ENCODE measurements at places on chromosomes 2 and 18.

- DNase-seq, result no peak
Observed at GRCh38 chr2:235064976-235065375, 113.2 kb downstream of the SH3BP4 start.

GRCh38 chr2:159616286-159616701 lies at the start of gene BAZ2B:
Gene BAZ2B, minus strand, starts transcription at chr2:159616548. Its CDS starts 137,829 bp downstream, at chr2:159478719.
- no peak for DNase-seq

GRCh38 chr18:75252136-75252535 lies 41.5 kb downstream of the TSHZ1 start:
- no peak for DNase-seq

DNA sequence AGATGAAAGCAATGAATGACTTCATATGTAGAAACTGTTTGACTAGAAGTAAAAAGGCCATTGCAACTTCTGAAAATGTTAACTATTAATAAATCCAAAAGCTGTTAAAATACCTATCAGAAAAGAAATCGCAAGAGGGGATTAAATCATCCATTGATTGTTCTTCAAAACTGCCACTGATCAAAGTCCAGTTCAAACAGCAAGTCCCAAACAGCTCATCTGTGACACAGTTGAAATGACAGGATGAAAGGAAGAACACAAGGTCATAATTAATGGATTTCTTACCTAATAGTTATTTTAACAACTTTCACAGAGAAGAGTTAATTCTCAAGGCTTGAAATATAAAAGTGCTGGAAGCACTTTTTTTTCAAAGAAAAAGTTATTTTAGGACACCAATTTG lies 90.4 kb downstream of the SESTD1 start:
- DNase-seq, result no peak

DNA sequence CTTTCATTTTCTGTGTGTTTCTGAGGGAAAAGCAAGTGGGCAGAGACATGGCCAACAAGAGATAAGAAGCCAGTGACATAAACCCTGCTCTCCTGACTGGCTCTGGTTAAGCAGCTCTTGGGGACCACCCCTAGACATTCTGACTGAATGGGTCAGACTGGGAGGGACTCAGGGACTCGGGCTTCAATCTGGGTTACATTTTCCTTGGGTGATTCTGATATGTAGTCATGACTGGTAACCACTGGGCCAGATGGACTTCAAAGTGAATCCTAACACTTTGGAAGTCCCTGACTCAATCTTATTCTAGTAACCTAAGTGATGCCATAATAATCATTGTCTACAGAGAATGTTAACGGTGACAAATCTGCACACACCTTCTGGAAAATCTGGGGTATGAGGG lies 397.8 kb downstream of the NBAS start:
- DNase-seq, result no peak

DNA sequence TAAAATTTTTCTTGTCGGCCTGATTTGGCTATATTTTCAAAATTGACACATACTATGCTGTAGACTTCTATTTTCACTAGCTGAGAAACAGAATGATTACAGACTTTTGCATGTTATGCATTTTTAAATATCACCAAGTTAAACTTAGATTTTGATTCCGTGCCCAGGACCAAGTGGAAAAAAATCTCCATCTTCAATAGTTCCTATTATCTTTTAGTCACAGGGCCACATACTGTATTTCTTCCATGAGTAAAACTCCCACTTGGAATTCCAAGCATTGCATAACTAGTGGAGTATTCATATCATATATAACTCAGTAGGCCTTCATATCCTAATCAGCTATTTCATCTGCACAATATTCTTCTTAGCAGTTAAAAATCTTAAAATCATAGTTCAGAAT lies 470.9 kb downstream of the ARHGAP15 start:
- DNase-seq, result no peak

DNA sequence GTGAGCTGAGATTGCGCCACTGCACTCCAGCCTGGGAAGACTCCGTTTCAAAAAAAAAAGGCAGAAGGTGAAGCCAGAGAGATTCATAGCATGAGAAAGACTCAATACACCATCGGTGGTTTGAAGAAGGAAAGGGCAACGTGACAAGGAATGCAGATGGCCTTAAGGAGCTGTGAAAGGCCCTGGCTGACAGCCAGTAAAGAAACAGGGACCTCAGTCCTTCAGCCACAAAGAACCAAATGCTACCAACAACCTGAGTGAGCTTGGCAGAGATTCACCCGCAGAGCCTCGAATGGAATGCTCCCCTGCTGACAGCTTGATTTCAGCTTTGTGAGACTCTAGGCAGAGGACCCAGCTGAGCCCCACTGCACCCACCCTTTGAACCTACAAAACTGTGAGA lies 154.9 kb upstream of the NDUFV2 start:
- DNase-seq, result no peak

GRCh38 chr2:26605195-26605998 lies 35.8 kb downstream of the CIB4 start:
- DNase-seq, result no peak

DNA sequence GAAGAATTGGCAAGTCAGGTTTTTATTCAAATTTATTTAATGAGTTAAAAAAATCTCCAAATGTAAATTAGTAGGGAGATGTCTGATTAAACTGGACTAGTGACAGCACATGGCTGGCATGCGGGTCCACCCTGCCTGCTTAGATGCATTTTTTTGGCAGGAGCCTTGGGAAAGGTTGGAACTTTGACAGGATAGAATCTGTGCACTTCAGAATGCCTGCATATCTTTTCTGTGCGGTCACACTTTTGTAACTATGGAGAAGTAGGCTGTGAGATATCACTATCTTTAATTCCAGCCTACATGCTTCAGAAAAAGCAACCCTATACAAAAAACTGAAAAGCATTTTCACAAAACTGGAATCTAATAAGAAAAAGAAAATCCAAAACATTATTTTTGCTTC lies 317.8 kb downstream of the MBD2 start:
- DNase-seq, result no peak

GRCh38 chr2:51324051-51324450 lies 292.1 kb upstream of the NRXN1 start:
- DNase-seq, result no peak

- no peak for DNase-seq
Observed at GRCh38 chr2:14635391-14635871, 2.9 kb downstream of the LRATD1 start.

GRCh38 chr18:45951016-45951714 lies 16.0 kb downstream of the EPG5 start:
- DNase-seq, result peak; percentile 28

- no peak for DNase-seq
Observed at GRCh38 chr2:146312899-146313298, 1531.9 kb upstream of the ACVR2A start.

- DNase-seq, result no peak
Observed at GRCh38 chr2:124661558-124661957, 636.5 kb downstream of the CNTNAP5 start.

- DNase-seq, result no peak
Observed at GRCh38 chr2:40038646-40039045, 259.6 kb upstream of the THUMPD2 start.

GRCh38 chr2:83233326-83233725 lies 1225.8 kb downstream of the SUCLG1 start:
- no peak for DNase-seq

DNA sequence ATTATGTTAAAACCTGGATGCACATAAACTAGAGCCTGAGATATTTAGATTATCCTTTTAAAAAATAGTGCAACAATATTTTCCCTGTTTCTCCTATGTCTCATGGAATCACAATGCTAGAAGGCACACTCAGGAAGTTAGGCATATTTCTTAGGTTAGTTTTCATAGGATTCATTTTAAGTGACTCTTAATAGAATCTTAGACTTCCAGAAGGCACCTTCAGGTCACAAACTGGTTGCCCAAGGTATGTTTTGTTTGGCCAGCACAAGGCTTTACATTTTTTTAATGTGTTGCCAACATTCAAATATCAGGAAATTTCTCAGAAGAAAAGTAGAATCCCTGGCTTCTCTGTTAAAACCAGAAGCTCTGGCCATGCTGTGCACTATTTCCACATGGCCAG lies 129.3 kb downstream of the LNPK start:
- no peak for DNase-seq

DNA sequence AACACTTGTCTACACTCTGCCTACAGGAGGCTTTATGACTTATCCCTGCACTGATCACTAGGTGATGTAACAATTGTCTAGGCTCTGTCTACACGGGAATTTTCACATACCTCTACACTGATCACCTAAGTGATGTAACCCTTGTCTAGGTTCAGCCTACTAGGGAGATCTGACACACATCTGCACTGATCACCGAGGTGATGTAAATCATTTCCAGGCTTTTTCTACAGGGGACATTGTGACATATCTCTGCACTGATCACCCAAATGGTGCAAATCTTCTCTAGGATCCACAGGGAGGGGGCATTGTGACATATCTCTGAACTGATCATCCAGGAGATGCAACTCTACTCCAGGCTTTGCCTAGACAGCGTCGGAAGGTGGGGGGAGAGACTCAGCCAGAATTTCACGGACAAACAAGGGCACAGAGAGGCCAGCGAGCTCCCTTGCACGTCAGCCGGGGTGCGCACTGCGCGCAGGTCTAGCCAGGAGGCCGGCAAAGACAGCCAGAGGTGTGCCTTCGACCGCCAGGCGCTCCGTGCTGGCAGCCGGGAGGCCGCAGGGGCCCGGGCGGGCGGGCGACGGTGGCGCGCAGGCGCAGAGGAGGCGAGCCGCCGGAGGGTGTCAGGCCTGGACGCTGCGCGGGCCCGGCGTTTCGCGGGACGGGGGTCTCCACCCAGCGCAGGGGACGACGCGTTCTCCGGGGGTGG lies 46.9 kb upstream of the USP14 start:
- peak; percentile 89 for DNase-seq

DNA sequence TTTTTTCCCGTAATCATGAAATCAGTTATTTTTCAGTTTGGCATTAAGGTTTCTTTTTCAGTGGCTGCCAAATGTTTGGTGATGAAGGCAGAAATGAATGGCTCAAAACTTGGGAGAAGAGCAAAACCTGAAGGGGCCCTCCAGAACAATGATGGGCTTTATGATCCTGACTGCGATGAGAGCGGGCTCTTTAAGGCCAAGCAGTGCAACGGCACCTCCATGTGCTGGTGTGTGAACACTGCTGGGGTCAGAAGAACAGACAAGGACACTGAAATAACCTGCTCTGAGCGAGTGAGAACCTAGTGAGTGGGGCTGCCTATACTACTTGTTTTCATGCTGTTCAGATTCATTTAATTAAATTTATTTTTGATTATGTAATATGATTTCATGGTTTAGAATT lies 29.2 kb upstream of the MSH2 start:
- DNase-seq, result no peak

- no peak for DNase-seq
Observed at GRCh38 chr2:37570773-37571586, 100.5 kb downstream of the CDC42EP3 start.

GRCh38 chr18:23354625-23355024 lies 98.5 kb upstream of the RIOK3 start:
- no peak for DNase-seq

- DNase-seq, result no peak
Observed at GRCh38 chr2:152696476-152696875, 20.8 kb downstream of the PRPF40A start.

GRCh38 chr18:73594749-73595148 lies 552.9 kb downstream of the FBXO15 start:
- DNase-seq, result no peak

- no peak for DNase-seq
Observed at GRCh38 chr2:16019060-16019480, 78.7 kb downstream of the MYCN start.

DNA sequence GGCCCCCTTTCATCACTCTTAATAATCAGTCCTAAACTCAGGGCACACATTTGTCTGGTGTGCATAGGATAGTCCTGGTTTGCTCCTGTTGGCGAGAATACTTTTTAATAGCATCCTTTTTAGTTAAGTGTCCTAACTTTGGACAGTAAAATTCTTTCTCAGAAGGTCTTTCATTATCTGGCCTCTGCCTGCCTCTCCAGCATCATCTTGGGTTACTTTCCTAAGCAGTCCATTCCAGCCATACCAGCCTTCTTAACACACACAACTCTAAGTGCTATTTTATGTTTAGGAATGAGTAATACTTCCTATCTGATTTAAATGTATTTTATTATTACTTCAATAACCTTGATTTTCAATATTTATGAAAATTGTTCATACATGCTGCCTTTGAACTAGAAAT lies 151.0 kb downstream of the ACOXL start:
- DNase-seq, result no peak

Measured in CD4-positive, alpha-beta T cell (primary cell).